ENCODE measurements at places on chromosomes 4 and X.
A peak's percentile ranks its signal among the peaks of the same experiment; 100 is the strongest.

DNA sequence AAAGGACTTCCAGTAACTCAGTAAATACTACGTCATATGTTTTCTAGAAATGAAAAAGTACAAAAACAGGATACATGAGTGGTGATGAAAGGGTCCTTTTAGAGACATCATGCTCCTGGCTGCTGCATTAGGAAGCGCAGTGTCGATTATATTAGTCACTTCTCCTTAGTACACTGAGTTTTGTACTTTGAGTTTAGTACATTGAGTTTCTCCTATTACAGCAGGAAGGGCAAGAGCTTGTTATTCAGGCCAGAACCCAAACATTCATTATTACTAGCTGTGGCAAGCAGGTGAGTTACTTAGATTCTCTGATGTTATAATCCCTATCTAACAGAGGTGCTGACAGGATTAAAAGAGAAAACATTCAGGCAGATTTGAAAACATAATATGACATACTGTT lies 21.3 kb downstream of the RPGR start:
- DNase-seq: no peak

- no peak for DNase-seq
These were observed 10.6 kb upstream of the ANXA5 start for GRCh38 chr4:121707344-121707743.

- DNase-seq: no peak
These were observed 8.8 kb upstream of the MND1 start for GRCh38 chr4:153335665-153336064.

DNA sequence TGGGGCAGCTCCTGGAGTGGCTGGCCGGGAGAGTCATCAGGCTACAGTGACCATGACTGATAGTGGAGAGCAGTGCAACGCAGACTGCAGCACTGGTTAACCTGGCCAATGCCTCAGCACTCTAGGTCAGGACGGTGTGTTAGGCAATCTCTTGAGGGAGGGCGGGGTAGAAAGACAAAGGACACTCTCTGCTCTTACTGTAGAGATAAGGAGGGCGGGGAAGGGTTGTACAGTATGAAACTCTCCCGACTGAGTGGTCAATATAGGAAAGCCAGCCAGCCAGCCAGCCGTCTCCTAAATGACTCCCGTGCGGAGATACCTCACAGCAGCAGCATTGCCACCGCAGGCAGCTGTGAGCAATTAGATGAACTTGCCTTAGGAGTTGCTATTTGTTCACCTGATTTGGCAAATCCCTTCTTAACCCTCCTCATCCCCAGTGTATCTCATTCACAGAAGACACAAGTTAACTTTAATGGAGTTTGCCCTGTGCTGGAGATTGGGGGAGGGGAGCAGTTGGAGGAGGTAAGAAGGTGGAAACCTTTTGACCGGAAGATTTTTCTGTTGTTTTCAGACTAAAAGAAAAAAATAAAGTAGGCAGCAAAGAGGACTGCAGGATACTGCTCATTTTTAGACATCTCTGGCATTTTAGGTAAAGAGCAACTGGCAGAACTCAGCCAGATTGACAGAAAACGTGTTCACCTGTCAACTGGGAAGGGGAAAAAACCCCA lies 330.5 kb downstream of the HNRNPD start:
- DNase-seq: no peak

DNA sequence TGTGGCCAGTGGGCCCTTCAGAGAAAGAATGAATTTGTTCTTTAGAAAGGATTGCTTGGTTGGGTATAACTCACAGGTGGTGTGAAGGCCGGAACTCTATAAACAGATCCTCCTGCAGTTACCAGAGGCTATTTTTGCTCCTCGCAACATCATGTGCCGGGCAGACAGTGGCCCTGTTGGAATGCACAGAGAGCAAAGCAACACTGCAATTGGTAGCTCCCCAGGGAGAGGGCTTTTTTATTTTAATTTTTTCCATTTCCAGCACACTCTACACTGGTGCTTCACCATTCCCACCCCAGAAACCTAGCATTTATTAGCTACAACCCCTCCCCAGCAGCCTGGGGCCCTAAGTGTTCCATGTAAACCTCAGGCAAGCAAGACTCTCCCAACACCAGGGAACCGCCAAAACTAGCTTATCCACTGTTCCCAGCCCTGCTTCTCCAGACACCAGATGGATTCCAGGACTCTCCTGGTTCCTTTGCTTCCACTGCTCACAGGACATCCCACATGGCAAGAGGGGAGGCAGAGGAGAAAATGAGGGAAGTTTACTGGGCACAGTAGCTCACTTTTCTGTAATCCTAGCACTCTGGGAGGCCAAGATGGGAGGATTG lies 75.1 kb upstream of the TMEM164 start:
- no peak for DNase-seq

- DNase-seq: no peak
These were observed 620.0 kb downstream of the BCOR start for GRCh38 chrX:39477762-39478120.

GRCh38 chrX:47843363-47843762 lies 6.7 kb downstream of the ZNF81 start:
- DNase-seq: no peak

DNA sequence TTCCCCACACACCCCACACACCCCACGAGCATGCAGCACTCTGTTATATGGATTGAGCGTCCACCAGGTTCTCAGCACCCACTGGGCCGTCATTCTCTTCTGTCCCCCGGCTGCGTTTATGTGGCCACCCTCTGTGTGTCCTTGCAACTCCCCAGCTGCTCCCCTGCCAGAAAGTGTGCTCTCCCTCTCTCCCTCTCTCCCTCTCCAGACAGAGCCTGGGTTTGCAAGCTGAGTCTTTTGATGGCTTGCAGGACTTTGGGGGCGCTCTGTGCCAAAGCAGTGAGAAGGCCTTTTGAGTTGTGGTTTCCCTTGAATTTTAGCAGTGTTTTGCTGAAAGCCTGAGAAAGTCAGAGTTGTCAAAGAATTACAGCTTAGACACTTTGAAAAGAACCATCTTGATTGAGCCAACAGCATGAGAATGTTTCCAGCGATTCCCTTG lies 173.5 kb downstream of the DCLK2 start:
- no peak for DNase-seq

DNA sequence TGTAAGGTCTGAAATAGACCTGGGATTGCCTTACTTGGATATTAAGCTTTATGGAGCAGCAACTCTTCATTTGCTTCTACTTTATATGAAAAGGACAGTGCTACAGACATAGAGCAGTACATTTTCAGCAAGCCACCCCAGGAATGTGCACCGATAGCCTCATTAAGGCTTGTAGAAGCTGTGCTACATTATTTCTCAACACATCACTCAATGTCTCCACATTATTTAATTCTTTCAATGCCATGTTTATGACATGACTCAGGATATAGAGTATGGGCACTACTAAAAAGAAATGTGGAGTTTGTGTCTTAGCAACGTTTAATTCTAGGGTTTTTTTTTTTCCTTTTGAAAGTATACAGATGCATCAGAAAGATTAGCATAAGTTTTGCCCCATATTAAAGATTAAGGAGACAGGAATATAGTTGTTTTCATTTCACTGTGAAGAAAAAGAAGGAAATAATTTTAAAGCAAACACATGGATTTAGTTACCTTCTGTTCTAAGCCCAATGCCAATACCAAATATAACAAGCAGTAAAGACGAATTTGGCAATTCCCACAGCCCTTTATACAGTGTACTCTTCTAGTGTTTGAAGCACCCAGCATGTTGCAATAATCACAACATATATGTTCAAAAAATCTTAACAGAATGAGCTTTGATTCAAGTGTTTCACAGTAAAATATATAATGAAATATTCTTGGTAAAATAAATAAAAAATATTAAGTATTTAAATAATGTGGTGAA lies 2140.1 kb upstream of the AGA start:
- no peak for DNase-seq

DNA sequence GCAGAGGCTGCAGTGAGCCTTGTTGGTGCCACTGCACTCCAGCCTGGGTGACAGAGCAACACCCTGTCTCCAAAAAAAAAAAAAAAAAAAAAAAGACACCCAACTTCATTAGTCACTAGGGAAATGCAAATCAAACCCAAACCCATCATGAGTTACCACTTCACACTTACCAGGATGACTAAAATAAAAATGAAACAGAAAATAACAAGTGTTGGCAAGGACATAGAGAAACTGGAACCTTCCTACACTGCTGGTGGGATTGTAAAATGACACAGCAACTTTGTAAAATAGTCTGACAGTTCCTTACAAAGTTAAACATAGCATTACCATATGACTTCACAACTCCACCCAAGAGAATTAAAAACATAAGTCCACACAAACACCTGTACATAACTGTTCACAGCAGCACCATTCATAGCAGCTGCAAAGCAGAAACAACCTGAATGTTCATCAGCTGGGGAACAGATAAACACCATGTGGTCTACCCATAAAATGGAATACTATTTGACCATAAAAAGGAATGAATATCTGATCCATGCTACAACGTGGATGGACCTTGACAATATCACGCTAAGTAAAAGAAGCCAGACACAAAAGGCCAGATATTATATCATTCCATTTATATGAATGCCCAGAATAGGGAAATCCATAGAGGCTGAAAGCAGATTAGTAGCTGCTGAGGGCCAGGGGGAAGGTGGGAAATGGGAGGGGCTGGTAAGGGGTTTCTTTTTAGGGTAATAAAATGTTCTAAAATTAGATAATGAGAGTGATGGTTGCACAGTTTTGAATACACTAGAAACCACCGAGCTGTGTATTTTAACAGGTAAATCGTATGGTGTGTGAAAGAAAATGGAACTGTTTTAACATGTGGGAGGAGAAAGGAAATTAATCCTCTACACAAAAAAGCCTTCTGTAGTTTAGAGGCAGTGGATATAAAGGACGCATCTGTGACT lies 18.3 kb downstream of the CD99L2 start:
- DNase-seq: no peak

DNA sequence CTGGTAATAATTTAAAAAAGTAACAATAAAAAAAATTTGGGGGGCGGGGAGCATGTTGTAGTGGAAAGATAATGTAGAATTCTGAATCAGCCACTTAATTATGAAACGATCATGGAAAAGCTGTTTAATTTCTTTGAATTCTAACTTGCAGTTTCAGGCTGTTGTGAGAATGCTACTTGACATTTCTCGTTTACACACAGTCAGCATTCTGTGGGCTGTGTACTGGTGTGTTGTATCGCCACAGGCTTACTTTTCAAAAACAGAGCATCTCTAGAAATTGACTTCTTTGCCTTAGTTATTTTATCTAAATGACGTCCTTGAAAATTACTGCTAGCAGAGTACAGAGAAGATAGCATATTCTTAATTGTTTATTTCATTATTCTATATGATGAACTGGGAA lies 350.4 kb downstream of the FSTL5 start:
- DNase-seq: no peak

GRCh38 chrX:21955403-21956189 lies 15.1 kb downstream of the SMS start:
- DNase-seq: no peak

DNA sequence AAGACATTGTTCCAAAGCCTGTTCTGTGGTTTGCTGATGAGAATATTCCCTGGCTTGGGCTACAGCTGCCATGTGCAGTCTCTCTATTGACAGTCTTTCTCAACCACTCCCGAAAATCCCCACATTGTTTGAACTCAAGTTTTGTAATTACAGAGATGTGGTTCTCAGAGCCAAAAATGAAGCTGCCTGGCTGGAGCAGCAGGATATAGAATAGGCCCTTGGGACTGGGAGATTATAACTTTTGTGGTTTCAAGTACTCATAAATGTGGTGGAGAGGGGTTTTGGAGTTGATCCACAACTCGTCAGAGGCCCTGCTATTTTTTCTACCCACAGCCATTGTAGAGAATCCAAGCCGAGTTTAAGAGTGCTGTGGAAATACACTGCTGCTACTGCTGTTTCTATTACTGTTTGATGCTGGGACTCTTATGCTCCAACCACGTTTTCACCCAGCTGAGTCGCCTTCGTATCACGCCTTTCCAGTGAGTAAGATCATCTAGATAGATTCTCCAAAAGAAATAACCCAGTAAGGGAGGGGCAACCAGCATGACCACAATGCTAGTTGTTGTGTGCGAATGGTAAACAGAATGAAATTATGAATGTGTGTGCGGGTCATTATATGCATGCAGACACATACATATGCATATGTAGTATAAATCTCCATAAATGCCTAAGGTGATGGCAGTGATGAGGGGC lies 57.1 kb upstream of the ATXN3L start:
- DNase-seq: no peak

DNA sequence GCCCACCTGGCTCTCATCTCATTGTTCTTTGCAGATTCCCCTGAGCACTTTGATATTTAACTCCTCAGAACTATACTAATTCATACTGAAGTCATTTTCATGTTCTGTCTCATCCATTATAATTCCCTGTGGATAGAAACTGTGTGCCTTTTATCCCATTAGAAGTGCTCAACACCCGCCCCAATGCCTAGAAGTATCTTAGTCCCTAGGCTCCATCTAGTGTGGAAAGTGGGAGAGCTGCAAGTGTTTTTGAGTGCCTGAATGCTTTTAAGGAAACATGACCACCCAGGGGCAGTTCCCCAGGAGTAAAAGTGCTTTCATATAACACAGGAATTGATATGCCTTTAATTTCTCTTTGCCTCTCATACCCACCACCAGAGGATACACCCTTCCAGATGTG lies 117.0 kb downstream of the CHRDL1 start:
- no peak for DNase-seq

DNA sequence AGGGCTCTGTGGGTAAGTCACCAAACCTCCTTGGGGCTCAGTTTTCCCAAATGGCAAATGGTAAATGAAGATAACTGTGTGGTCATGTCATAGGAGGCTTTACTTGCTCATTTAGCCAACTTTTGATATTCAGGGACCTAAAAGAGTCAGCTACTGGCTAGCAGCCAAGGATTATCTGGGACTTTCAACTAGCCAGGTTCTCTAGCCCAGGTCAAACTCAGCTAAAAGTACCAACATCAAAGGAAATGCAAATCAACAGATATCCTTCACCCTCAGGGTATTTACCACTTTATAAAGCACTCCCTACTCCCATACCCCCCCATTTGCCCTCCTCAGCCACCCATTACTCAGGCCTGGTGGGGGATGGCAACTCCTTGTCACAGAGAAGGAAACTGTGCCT lies 7.5 kb downstream of the AMER1 start:
- no peak for DNase-seq

DNA sequence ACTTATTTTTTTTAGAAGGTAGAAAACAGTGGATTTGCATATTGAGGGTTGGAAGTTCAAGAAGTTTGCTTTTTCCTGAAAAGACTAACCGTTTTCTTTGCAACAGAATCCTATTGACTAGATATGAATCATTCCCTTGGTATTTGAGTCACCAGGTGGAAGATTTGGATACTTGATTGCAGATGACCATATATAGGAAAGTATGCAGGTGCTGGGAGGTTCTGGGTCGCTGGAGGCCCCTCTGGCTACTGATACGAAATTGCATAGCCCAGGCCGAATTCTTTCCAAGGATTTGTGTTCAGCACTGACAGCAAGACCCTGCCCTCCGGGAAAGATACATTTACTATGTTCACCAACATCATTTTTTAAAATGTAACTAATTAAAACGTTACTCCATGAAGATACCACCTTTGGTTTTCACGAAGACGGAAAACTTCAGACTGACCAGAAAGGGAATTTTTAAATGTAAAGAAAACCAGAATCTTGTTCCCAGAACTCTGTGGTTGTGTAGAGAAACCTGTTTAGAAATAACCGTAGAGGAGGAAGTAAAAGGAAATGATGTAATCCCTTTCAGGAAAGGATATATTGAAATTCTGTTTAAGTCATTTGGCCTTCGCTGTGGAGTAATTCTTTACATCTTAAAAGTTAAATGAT lies 946 bp downstream of the ANXA3 start:
- DNase-seq: peak; percentile 67

- DNase-seq: no peak
These were observed 90.6 kb upstream of the AFAP1 start for GRCh38 chr4:8030121-8030781.

GRCh38 chrX:68234171-68234910 lies 199.0 kb downstream of the OPHN1 start:
- DNase-seq: no peak

GRCh38 chrX:132094164-132094563 lies 33.7 kb downstream of the FRMD7 start:
- DNase-seq: no peak
